ENCODE measurements at places on chromosomes 2 and 18. TPM values are rescaled to one million over a fixed set of nuclear protein-coding genes. Genes with fewer than 3 reads are reported as not detected.

MOGAT1 gene
- total RNA-seq, result not detected

HOXD9 gene
- not detected for total RNA-seq

EMILIN1 gene
- total RNA-seq, result 8.7 TPM

MAP2 gene
- total RNA-seq, result not detected

DNA sequence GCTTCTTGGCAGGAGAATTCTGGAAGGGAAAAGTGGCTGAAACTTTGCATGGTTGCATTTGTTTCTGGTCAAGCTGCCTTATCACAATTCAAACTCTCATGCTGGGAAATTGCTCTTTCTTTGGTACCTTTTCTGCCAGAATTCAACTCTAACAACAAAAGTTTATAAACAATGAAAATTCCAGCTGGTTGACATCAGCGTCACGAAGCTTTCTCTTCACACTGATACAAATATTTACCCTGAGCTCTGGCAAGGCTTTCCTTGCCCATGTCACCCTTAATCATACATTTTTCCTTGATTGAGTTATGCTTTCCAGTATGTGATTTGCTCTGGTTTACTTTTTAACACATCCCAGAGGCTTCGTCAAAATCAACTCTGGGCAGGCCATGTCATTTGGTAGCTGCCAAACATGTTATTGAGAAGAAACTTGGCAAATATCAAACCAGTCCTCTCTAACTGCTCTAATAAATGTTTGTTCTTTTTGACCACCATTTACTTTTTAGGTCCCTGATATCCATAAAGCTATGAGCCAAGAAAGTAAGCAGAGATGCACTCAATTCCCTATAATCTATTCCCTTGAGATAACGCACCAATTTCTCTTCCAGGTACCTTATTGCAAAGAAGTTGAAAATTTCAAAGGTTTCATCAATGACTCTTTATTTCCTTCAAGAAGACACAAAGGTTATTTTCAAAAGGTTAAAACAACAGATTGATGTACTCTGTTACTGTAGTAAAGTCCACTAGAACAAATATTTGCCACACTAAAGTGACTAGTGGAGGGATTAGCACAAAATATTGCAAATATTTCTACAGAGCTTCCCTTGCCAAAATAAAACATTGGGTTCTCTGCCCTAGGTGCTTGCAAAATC is 1241.1 kb upstream of the ZEB2 start:
- DNase-seq, result no peak

DNA sequence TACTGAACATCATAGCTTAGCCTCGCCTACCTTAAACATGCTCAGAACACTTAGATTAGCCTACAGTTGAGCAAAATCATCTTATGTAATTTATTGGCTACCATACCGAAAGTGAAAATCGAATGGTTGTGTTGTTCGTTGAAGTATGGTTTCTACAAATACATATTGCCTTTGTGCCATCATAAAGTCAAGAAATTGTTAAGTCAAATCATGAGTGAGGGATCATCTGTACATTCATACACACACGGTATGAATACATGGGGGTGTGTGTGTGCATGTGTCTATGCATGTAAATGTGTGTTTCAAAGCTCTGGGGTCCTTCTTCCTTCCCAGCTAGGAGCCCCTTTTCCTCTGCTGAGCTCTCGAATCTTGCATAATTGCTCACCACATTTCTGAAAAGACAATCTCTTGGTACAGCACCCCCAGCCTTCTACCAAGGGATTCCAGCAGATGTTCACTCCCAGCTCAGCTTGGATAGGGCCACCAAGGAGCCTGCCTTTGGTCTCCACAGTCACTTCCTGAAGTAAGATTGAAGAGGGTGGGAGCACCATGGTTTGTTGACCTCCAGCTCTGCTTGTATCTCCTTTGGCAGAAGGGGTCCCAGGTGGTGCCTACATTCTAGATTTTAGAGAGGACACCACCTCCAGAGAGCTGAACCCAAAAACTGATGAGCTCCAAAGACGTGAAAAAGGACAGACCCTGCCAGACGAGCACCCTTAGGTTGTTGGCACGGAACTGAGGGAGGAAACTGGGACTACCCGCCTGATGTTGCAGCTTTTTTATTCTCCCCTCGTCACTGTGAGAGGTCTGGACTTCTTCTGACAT is 33.2 kb upstream of the CYP1B1 start:
- no peak for DNase-seq

GRCh38 chr2:137048455-137048854 is 283.1 kb downstream of the THSD7B start:
- no peak for DNase-seq

GRCh38 chr2:142130111-142131009 is 456 bp downstream of the LRP1B start:
- DNase-seq, result no peak

- DNase-seq, result no peak
Observed at GRCh38 chr2:190443778-190444481, 35.8 kb downstream of the MFSD6 start.

- DNase-seq, result no peak
Observed at GRCh38 chr2:113848758-113849415, 41.0 kb upstream of the ACTR3 start.

- DNase-seq, result no peak
Observed at GRCh38 chr2:172555272-172555521, 693 bp upstream of the PDK1 start.

GRCh38 chr2:205644018-205644417 is 38.3 kb upstream of the NRP2 start:
- DNase-seq, result no peak

DNA sequence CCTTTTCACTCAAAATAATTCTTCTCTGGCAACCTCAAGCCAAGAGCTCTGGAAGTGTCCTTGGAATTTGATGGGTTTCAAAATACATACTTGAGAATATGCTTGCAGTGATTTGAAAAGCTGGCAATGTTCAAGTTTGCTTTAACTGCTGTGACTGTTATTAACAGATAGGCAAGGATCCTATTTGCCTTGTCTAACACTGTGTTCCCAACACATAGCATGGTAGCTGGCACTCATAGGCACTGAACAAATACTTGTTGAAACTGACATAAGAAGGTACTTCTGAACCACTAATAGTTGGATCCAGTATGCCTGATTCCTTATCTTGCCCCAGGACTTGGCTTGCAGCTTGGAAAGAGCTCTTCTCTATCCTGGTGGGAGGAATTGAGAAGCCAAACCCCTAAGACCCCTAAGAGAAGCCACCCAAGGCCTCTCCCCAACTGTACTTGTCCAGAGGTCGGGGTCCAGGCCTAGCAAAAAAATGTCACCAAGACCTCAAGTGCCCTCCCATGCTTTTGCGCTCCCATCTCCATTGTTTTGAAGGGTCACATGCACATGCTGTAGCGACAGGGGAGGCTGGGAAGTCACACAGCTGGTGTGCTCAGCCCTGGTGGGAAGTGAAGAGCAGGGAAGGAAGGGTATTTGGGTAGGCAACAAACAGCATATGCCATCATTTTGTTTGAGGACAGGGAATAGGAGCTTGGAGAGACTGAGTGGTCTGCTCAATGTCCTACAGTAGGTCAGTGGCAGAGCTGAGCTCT is 118.4 kb upstream of the HAAO start:
- no peak for DNase-seq

DNA sequence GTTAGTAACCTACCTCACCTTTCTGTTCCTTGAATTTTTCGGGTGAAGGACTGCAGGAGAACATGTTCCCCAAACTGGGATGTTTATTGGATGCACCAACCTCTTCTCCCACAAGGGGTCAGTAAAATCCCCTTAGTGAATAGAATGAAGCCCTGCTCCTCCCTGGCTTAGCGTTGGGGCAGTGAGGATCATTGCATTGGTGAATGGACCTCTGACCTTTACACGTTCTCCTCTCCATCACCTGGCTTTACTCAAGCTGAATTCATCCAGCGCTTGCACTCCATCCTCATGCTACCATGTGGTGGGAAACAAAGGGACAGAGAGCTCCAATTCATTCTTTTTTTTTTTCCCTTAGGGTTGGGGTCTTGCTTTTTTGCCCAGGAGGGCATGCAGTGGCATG is 157.2 kb downstream of the MIB1 start:
- DNase-seq, result no peak

DNA sequence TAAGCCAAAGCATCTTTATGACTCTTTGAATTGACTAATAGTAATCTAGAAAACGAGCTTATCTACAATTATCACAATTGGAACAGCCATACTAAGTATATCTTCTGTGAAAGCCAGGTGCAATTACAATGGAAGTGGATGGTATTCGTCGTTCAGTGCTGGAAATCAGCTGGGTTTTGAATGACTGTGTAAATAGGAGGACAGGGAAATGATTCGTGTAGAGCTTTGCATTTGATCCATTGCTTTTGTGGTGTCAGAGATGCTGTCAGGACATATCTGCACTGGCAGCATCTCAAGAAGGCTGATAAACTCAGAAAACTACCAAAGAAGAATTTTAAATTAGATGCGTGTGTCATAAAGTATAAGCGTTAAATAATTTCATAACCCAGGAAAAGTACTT is 187.1 kb downstream of the ZNF407 start:
- DNase-seq, result no peak

DNA sequence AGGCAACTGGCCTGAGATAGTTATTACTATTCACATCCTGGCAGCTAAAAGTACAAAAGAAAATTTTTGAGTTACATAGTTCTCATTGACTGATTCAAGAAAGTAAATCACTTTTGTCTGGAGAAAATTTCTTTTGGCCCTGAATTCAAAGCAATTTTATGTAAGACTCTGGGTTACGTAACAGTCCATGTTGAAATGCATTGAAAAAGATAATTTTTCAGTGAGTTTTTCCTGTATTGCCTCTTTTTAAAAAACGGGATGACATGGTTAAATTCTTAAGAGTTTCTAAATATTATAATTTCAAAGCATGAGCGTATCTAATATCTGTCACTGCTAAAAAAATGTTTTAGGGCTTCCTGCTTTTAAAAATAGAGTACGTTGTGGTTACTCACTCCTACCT is 72.7 kb downstream of the ANKRD12 start:
- no peak for DNase-seq

DNA sequence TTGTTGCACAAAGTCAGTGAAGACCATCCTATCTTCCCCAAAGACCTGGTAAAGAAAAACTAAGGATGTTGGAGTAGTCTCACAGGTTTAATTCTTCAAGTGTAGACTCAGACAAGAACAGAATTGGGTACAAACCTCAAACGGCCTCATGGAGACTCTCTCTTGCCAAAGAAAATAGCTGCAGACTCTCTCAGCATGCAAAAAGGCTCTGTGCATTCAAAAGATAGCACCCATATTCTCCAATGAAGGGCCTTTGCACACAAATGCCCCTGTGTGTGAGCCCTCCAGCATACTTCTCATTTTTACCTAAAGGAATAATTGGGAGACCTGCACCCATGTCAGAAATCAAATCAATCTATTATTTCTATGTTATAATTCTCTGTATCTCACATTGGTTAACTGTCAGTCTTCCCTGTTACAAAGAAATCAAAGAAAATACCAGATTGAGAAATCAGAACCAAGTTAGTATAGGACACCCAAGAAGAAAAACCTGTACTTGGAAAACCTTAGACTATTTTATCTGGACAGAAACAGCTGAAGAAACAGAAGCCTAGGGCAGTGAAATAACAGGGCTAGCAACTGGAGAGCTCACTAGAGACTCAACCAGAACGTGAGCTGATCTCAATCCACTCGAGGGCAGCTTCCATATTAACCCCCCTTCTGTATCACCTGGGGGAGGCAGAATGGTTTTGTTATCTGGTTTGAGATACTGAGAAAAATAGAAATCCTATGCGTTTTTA is 134.7 kb upstream of the DNAJC10 start:
- no peak for DNase-seq

DNA sequence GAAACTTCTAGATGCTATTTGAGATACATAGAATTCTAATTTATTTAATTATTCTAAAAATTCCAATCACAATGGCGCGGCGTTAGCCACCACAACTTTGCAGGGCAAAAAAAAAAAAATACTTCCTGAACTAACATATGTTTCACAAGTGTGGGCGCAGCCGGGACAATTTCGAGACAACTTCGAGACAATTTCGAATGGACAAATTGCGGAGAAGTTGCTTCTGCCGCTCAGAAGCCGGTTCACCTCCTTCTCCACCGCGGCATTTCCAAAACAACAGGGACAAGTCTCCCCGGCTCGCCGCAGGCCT is 842 bp downstream of the PAX3 start:
- no peak for DNase-seq

GRCh38 chr2:54755641-54756326 is 32.3 kb downstream of the EML6 start:
- DNase-seq, result no peak

DNA sequence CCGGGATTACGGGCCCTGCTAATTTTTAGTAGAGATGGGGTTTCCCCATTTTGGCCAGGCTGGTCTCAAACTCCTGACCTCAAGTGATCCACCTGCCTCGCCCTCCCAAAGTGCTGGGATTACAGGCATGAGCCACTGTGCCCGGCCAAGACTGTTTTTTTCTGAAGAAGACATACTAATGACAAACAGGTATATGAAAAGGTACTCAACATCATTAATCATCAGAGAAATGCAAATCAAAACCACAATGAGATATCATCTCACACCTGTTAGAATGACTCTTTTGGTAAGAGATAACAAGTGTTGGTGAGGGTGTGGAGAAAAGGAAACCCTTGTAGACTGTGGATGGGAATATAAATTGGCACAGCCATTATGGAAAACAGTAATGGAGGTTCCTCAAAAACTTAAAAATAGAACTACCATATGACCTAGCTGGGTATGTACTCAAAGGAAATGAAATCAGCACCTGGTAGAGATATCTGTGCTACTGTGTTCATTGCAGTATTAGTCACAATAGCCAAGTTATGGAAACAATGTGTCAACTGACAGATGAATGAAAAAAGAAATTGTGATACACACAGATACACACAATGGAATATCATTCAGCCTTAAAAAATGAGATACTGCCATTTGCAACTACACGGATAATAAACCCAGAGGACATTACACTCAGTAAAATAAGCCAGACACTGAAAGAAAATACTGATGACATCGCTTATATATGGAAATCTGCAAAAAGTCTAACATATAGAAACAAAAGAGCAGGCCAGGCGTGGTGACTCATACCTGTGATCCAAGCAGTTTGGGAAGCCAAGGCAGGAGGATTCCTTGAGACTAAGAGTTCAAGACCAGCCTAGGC is 20.8 kb downstream of the SOS1 start:
- no peak for DNase-seq

DNA sequence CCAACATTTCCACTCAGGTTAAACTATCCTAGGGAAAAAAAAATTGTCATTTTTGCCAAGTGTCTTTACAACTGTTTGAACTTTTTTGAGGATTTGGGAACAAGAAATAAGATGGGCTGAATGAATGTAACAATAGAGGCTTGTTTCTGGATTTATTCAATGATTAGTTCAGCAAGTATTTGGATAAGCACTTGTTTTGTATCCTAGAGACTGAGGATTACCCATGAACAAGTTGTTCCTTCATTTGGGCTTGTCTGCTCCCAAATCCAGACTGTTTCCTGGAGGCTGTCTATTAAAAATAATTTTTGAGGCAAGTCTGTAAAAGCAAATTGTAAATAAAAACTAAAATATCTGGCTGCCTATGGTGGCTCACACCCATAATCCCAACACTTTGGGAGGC is 62.0 kb upstream of the CSRNP3 start:
- no peak for DNase-seq
